CD4-positive, alpha-beta T cell treated with Interleukin-21 for 1 hour (primary cell): ENCODE measurements at places on chromosomes 4 and X.

DNA sequence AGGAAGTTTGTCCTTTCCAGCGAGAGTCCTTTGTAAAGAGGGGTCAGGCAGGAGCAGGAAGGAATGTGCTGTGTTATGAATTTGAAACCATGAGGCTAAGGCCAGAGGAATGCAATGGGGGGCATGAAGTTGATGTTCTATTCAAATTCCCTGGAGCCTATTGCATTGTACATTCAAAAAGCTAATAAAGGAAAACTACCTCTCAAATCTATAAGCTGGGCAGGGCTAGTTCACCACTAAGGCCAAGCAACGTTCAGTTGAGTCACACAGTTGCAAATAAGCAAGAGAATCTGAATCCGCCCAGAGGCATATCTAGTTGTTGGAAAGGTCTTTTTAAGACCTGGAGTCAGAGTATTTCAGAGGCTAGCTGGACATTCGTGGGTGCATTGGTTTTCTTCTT, 148.3 kb downstream of the DCTD start:
- DNase-seq = no peak

GRCh38 chr4:15010038-15010585, 7.8 kb downstream of the CPEB2 start:
- no peak for DNase-seq

DNA sequence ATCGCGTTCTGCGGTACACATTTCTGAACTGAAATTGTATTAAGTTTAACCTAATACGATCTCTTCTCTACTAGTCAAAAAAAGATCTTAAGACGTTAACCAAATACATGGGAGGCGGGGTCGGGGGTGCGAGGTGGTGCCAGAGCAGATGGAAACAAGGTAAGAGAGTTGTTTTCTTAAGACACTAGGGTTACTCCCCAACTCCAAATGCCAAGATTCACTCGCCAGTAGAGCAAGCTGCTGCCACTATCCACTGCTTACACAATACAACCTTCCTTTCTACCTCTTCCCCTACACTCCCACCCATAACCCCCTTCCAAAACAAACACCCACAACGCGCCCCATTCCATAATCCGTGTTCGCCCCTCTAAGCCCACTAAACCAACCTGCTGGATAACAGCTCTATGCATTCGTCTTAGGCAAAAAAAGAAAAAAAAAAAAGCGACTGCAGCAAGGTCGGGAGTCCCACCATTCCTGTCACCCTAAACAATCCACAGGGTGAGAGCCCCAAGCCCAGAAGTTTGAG, 1.3 kb downstream of the LCORL start:
- peak; percentile 10 for DNase-seq

DNA sequence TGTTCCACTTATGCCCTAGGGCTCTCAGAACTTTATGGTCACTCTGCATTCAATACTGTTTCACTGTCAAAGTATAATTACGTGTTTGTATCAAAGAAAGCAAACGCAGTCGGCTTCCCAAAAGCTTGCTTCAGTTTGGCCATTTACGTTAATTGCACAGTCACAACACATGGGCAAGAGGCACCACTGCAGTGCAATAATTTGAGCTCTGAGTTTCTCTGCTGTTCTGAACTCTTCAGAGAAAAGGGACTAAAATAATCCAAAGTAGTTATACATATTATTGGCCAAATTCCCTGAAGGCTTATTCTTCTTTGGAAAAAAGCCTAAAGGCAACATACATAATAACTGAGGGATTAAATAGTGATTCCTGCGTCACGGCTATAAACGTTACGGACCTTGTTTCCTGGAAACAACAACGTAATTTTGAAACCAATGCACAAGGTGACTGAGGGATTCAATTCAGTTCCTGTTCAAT, 51.3 kb downstream of the RNF150 start:
- DNase-seq = no peak

GRCh38 chrX:3293251-3293650, 53.2 kb downstream of the MXRA5 start:
- DNase-seq = no peak

GRCh38 chr4:55866290-55866907, 13.0 kb downstream of the EXOC1 start:
- DNase-seq = peak; percentile 34

DNA sequence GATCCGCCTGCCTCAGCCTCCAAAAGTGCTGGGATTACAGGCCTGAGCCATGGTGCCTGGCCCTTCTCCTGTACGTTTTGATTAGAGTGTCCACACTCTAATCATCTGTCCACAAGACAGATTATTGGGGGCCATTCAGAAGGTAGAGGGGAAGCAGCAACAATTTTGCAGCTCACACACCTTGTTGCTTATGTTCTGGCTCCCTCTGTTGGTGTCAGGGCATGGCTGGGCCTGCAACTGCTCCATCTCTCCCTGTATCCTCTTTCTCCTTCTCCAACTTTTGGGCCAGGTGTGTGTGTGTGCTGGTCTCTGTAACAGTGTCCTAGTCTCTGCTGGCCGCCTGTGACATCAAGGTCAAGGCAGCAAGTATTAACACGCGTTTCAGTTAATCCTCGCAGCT, 125.5 kb upstream of the MBNL3 start:
- DNase-seq = no peak
